ENCODE measurements at places on chromosomes 4 and X.

DNA sequence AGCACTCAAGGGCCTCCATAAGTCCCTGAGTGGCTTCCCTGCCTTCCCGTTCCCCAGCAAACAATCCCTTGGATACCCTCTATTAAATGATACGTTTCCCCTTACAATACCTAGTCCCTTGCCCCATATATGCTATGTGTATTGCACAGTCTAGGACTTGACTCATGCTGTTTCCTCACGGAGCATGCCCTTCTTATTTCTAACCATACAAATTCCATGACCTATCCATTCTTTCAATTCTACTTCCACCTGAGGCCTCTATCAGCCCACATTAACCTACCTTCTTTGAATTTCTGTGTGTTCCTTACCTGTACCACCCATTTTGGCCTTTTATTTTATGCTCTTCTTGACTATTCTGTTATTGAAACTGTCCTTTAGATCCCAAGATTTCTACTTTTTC lies 2.9 kb upstream of the PGRMC2 start:
- DNase-seq: no peak

- no peak for DNase-seq
Measured at GRCh38 chr4:88276952-88277710, 7.2 kb downstream of the PPM1K start.

- DNase-seq: no peak
Measured at GRCh38 chr4:3812211-3812934, 46.2 kb downstream of the ADRA2C start.

GRCh38 chr4:184347251-184348239 lies 126.8 kb downstream of the IRF2 start:
- DNase-seq: peak; percentile 62

GRCh38 chr4:128521648-128522111 lies 234.1 kb upstream of the PGRMC2 start:
- no peak for DNase-seq

GRCh38 chrX:119735467-119735866 lies 22.9 kb upstream of the SOWAHD start:
- no peak for DNase-seq

- no peak for DNase-seq
Measured at GRCh38 chr4:86300516-86300915, 59.3 kb downstream of the MAPK10 start.

GRCh38 chrX:101287402-101287801 lies 3.7 kb downstream of the TAF7L start:
- peak; percentile 12 for DNase-seq

- DNase-seq: no peak
Measured at GRCh38 chr4:8076023-8076422, 82.6 kb downstream of the ABLIM2 start.

- DNase-seq: no peak
Measured at GRCh38 chrX:119853444-119853843, 681 bp upstream of the UPF3B start.
